ENCODE measurements at places on chromosomes 4 and X.
A peak's percentile ranks its signal among the peaks of the same experiment; 100 is the strongest.

DNA sequence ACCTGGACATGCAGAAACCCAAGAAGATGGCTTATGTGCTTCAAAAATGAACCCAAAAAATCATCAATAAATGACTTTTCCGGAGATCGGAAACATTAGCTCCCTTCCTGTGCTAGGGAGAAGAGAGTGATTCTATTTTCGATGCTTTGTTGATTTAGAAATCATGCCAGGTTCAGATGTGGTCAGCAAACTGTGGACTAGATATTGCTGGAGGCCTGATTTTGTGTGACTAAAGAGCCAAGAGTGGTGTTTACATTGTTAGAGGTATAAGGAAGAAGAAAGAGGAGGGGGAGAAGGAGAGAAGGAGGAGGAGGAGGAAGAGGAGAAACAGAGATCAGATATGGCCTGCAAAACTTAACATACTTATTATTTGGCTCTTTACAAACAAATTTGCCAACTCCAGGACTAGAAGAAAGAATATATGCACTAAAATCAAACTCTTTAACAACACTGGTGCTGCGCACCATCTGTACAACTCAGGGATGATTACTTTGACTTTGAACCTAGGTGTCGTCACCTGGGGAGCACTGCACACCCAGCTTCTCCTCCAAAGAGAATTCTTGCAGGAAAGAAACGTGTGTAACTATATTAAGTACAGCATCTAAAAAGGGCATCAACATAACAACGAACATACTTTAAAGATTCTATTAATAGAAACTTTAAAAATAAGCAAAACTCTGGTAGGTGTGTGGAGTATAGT is 664.9 kb upstream of the LCORL start:
- no peak for DNase-seq

- DNase-seq = no peak
Measured at GRCh38 chrX:45900766-45901615, 644.2 kb downstream of the ZNF674 start.

DNA sequence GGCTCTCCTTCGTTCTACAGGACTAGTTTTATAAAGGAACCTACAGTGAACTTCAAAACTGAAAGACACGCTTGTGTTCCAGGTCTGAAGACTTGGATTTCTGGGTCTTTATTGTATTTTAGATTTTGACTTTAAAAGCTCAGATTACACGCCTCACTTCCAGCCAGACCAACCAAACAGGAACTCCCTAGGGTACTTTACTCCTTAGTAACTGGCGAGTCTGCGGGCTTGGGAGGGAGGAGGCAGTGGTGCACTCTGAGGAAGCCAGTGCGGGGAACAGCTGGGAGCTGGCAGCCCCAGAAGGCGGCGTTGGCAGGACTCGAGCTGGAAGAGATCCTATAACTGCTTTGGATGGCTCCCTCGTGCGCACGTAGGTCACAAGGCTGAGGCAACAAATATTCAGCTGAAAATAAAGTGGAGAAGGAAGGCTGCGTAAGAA is 391 bp upstream of the PHKA1 start:
- peak; percentile 79 for DNase-seq

GRCh38 chrX:19869193-19869592 is 18.2 kb downstream of the SH3KBP1 start:
- DNase-seq = no peak

DNA sequence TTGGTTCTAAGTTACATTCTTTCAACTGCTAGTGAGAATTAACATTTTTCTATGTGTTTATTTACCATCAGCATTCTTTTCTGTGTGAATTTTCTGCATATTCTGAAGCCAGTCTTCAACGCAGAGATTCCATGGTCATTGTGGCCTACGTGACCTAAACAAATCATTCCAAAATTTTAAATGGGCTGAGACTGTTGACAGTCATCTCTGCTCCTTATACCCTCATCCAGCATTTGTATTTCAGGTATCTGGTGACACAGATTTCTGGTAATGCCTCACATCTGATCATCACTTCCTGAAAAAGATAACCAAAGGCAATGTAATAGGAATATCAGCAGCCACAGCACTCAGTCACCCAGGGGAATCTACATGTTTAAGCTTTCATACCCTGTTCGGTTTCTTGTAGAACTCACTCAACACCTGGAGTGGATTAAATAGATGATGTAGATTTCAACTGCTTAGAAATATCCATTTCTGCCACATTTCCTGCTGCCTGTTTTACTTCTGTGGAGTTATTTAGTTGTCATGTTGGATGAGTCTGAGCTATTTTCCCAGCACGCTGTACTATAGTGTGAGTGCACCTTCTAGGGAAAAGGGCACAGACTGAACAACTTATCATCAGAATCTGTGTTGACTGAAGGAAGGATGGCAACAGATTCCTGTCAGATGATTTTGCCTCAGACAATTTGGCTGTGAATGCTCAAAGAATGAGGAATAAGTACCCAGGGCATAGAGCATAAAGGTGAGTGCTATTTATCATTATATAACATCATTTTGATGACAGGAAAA is 73.0 kb upstream of the HPGD start:
- DNase-seq = no peak

GRCh38 chrX:107845625-107846024 is 20.0 kb downstream of the MID2 start:
- no peak for DNase-seq

- DNase-seq = no peak
Measured at GRCh38 chrX:21408788-21409187, 34.6 kb downstream of the CNKSR2 start.

- no peak for DNase-seq
Measured at GRCh38 chr4:20347531-20347930, 95.8 kb downstream of the SLIT2 start.

GRCh38 chrX:139883984-139884383 is 48.9 kb downstream of the ATP11C start:
- no peak for DNase-seq

- no peak for DNase-seq
Measured at GRCh38 chr4:47579235-47579634, 94.2 kb downstream of the ATP10D start.

DNA sequence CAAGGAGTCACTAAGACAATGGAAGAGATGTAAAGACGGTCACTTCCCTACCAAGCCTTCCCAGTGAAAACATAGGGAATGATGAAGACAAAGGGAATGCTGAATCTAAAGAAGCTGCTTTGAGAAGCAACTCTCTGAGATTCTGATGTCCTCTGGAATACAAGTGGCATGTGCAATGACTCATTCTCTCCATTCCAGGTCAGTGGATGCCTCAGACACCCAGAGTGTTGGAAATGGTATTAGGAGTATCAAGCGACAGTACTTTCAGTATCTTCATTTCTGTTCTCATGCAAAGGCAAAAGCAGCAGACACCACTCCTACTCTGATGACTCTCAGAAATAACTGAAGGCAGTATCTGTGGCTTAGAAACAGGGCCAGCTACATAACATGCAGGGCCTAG is 102.6 kb downstream of the FSTL5 start:
- DNase-seq = no peak

DNA sequence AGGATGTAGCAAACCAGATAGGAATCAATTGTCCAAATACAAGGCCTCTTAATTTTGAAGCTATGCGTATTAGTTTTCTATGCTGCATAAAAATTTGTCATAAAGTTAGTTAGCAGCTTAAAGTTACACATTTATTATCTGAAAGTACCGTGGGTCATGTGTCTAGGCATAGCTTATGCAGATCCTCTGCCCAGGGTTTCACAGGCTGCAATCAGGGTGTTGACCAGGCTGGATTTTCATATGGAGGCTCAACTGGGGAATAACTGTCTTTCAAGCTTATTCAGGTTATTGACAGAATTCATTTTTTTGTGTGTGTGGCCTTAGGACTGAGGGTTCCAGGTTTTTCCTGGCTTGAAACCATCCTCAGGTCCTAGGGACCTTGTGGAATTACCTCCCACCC is 265.1 kb downstream of the SLC39A8 start:
- DNase-seq = no peak
